Thyroid gland (tissue), 4 donors: ENCODE measurements at places on chromosomes 5 and 9. TPM values are rescaled to one million over a fixed set of nuclear protein-coding genes. Genes with fewer than 3 reads are reported as not detected.

GRCh38 chr5:82355496-82355895 lies 77.3 kb upstream of the RPS23 start:
- no peak for DNase-seq
- H3K36me3 ChIP-seq, result no peaks in the 10 kb centered on the region
- no peaks in the 10 kb centered on the region for H3K4me1 ChIP-seq
- H3K4me3 ChIP-seq, result no peak overlapping the region
- no peak overlapping the region for H3K27ac ChIP-seq

Gene FOXD4L3
- not detected for total RNA-seq

GRCh38 chr5:58754250-58754649 lies 171.4 kb downstream of the RAB3C start:
- no peaks in the 10 kb centered on the region for H3K36me3 ChIP-seq
- no peak overlapping the region for H3K27ac ChIP-seq
- DNase-seq, result no peak
- no peaks in the 10 kb centered on the region for H3K4me1 ChIP-seq
- H3K27me3 ChIP-seq, result no peaks in the 10 kb centered on the region
- no peak overlapping the region for H3K4me3 ChIP-seq

Gene RNF183
- not detected for total RNA-seq

DNA sequence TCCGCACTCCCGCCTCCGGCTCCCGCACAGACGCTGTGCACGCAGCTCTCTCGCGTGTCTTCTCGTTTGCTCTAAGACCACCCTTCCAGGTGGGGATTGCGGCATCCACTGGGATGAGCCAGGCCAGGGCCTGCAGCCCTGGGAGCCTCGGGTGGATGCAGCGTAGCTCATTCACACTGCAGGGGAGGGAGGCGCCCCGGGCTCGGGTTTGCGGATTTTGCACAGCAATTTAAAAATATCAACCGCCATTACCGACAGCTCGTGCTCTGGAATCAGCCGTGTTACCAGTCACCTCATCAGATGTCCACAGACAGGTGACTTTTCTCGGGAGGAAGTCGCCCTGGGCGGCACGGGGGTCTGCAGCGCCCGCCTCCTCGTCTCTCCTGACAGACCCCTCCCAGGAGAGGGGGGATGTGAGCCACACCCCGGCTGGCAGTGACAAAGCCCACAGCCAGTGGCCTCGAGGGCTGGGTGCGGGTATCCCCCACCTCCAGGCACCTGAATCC lies 20.8 kb upstream of the SLC6A3 start:
- DNase-seq, result no peak

- H3K4me1 ChIP-seq, result peaks cover 6% of the 10 kb centered on the region
- H3K36me3 ChIP-seq, result no peaks in the 10 kb centered on the region
- H3K4me3 ChIP-seq, result no peak overlapping the region
- H3K27ac ChIP-seq, result no peak overlapping the region
These were observed 223.0 kb downstream of the PJA2 start for GRCh38 chr5:109186759-109187158.

DNA sequence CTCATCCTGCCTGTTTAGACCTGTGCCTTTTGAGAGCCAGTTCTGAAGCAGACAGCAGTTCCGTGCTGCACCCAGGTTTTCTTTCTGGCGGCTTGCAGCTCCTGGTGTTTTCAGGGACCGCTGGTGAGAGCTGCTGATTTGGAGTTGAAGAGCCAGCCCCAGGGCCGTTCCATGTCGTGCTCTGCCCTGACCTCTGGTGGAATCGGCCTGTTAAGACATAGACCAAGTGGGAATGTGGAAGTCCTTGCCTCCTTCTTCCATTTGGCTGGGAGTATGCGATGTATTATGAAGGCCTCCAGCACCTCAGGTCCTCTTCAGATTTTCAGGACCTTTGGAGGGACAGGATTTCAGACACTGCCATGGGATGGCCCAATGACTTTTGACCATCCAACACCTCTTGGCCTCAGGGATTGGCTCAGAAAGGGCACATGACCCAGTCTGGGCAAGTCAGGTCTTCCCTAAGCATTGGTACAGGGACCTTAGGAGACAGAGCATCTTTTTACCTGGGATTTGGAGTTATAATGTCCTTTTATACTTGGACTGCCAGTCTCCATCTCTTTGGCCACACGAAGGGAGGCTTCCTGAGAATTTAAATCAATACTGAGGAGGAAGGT lies 136.1 kb upstream of the CLINT1 start:
- H3K27me3 ChIP-seq, result no peaks in the 10 kb centered on the region
- no peaks in the 10 kb centered on the region for H3K36me3 ChIP-seq
- no peak overlapping the region for H3K4me3 ChIP-seq
- H3K4me1 ChIP-seq, result no peaks in the 10 kb centered on the region

DNA sequence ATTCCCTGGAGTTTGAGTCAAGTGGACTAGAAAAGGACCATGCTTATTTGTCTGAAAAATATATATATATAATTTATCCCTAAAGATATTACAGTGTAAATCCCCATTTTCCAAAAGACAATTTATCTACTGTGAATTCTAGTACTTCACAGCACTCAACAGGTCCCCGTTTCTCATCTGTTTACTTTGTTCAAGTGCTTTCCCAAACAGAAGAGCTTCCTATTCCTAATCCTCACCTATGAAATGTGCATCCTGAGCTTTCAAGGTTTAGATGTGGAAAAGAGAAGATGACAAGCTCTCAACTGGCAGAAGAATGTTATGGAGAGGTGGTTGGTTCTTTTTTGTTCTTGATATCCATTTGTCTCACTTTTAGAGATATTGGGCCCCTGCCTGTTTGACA lies 401.6 kb upstream of the ZNF608 start:
- H3K4me1 ChIP-seq, result no peaks in the 10 kb centered on the region
- no peaks in the 10 kb centered on the region for H3K27me3 ChIP-seq
- no peak overlapping the region for H3K27ac ChIP-seq
- no peak overlapping the region for H3K4me3 ChIP-seq
- no peak for DNase-seq
- H3K36me3 ChIP-seq, result no peaks in the 10 kb centered on the region
